NCI-H1417 treated with DMSO at 0.1 percent for 48 hours (cell line): ENCODE measurements at places on chromosomes 6 and 20.

DNA sequence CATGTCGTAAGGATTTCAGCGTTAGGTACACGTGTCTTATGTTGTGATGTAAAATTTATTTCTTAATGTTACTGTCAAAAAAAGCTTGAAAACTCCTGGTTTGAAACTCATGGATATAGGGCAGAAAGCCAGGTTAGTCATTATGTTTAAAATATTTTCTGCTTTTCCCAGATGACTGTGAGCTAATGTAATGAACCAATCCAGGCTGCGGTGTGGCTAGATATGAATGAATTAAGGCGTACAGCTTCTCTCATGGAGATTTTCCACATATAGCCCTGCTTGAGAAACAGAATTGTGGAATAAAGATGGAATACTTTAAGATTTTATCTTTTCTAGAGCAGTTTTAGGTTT, 80.3 kb upstream of the STMND1 start:
- DNase-seq, result no peak

GRCh38 chr6:149544646-149545257, 1.1 kb downstream of the PPIL4 start:
- no peak for DNase-seq

DNA sequence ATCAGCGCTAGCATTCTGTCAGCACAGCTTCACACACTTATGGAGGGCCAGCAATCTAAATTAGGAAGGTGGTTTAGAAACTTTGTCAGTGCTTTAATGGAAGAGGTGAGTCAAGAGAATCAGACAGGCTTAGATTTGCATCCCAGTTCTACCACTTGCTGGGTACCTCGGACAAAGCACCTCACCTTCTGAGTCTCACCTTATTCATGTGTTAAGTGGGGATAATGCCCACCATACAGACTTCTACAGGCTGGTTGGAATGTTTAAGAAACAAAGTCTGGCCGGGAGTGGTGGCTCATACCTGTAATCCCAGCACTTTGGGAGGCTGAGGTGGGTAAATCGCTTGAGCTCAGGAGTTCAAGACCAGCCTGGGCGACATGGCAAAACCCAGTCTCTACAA, 12.2 kb upstream of the STK35 start:
- no peak for DNase-seq

- DNase-seq, result no peak
These were observed 81.7 kb upstream of the NNAT start for GRCh38 chr20:37439223-37439933.

DNA sequence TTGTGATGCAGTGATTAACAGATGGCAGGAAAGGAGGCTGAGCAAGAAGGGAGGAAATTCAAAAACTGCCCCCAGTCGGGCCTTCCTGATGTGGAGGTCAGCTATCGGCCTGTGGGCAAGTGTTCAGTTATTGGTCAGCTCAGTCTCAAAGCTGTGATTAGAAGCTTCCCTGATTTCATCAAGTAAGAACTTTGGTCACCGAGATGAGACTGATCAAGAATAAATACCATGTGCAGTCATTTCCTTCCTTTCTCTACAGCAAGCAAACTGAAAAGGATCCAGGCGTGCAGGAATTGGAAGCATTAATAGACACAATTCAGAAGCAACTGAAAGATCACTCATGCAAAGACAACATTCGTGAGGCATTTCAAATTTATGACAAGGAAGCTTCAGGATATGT, 69.7 kb downstream of the EFHC1 start:
- no peak for DNase-seq

DNA sequence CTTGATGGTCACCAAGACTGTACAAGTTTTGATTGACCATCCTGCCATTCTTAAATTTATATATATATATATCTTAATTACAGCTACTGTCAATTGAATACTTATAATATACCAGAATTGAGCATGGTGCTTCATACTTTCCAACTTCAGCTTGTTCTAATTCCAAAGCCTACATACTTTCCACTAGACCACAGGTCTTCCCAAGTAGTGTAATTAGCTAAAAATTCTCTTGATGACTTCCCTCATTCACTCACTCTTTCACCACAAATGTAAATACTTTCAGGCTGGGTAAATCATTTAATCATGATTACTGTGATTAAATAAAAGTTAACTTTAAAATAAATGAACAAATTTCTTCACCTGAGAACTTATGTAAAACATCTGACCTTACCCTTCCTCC, 3.4 kb downstream of the ASF1A start:
- no peak for DNase-seq

DNA sequence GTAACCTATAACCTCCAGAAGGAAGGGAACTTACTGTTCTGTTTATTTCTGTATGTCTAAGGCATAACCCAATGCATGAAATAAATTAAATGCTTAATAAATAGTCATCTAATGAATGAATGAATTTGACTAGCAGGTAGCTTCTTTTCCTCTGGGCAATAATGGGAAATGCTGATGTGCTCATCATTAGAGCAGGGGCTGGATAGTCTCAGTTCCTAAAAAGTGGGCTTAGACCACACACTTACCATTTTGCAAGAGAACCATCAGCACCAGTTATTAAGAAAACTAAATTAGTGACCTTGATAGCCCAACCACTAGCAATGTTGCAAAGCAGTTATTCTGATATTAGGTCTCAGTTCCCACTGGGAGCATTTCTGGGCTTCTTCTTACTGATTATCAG, 449.7 kb downstream of the CDC5L start:
- no peak for DNase-seq

- DNase-seq, result no peak
These were observed 20.4 kb upstream of the HBS1L start for GRCh38 chr6:135075018-135075417.

- no peak for DNase-seq
These were observed 5.1 kb upstream of the TXLNB start for GRCh38 chr6:139296927-139297326.

DNA sequence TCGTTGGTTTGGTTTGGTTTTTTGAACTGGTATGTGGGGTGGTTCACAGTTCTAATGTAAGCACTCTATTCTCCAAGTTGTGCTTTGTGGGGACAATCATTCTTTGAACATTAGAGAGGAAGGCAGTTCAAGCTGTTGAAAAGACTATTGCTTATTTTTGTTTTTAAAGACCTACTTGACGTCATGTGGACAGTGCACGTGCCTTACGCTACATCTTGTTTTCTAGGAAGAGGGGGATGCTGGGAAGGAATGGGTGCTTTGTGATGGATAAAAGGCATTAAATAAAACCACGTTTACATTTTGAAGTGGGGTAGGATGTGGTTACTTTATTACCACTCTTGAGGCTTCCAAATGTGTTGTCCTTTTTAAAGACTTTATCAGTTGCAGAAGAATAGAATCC, 168.0 kb downstream of the ZMYND8 start:
- no peak for DNase-seq

DNA sequence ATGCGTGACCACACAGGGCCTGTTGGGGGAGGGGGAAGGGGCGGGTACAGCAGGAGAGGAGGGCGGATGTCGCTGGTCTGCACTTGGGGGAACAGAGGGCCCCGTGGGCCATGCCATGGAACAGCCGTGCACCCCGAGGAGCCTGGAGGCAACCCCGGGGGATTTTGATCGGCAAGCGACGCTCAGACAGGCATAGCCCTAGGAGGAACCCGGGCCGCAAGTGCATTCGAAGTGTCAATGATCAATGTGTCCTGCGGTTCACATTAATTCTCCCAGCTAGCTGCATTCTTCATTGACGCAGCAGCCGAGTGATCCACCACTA, 772.8 kb upstream of the DEFB115 start:
- DNase-seq, result no peak

DNA sequence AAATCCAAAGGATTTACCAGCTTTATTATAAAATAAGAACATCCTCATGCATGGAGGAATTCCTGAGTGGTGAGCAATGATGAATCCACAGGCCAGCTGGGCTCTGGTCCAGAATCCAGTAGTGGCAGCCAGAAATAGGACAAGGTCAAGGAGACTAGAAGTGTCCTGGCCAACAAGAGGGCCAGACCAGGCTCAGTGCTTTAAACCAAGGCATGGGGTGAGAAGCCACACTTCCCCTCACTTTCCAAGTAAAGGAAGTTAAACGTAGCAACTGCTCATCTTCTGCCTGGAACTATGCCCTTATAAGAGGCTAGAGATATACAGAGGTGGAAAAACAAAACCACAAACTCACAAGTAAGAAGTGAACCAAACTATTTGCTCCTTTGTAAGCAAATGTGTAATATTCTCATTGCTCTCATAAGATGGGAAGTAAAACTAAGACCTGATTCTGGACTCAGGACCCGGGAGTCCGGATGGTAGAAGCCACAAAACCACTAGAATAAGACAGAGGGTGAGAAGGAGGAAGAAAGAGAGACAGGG, 253.2 kb downstream of the UST start:
- DNase-seq, result no peak

- DNase-seq, result no peak
These were observed 42.8 kb upstream of the DSE start for GRCh38 chr6:116327803-116328527.

DNA sequence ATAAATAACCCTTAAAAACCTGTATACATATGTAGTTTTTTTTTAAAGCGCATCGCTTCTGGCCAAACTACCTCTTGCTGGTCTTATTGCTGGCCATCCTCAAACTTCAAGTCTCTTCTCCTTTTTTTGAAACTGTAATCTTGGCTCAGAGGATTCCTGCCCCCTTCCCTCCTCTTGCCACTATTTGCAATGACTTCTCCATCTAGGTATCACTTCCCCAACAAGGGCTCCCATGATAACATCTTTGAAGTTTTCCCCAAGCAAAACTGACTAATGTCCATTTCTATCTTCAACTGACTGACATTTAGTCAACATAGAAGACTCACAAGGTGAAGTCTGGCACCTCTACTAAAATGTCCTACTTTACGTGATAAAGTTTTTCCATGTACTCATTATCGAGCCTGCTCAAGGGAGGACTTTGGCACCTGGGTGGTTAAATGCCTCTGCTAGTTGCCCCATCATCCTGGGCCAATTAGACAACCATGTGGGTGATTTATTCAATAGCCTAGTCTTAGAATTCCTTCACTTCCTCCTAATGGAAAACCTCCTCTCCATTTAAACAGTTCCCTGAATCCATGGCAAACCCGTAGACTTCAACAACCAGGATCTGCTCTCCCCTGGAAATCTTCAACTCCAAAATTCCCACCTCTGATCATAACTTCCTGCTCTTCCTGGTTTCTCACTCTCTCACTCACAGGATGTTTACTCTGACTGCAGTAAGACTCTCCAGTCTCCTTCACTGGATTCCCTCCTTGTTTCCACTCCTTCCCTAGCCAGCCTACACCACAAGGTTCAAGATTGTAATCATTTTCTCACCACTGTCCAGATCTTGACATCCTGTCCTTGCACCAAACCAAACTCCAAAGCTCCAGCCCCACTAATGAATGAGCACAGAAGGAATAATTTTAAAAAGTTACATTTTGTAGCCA, 9.4 kb upstream of the PLAGL1 start:
- DNase-seq, result no peak
